ENCODE measurements at places on chromosomes 3 and 15.

GRCh38 chr3:54599716-54600115, 328.1 kb downstream of the LRTM1 start:
- DNase-seq: no peak
- H3K4me3 ChIP-seq: no peak overlapping the region
- no peaks in the 10 kb centered on the region for H3K27me3 ChIP-seq
- no peaks in the 10 kb centered on the region for H3K4me1 ChIP-seq

DNA sequence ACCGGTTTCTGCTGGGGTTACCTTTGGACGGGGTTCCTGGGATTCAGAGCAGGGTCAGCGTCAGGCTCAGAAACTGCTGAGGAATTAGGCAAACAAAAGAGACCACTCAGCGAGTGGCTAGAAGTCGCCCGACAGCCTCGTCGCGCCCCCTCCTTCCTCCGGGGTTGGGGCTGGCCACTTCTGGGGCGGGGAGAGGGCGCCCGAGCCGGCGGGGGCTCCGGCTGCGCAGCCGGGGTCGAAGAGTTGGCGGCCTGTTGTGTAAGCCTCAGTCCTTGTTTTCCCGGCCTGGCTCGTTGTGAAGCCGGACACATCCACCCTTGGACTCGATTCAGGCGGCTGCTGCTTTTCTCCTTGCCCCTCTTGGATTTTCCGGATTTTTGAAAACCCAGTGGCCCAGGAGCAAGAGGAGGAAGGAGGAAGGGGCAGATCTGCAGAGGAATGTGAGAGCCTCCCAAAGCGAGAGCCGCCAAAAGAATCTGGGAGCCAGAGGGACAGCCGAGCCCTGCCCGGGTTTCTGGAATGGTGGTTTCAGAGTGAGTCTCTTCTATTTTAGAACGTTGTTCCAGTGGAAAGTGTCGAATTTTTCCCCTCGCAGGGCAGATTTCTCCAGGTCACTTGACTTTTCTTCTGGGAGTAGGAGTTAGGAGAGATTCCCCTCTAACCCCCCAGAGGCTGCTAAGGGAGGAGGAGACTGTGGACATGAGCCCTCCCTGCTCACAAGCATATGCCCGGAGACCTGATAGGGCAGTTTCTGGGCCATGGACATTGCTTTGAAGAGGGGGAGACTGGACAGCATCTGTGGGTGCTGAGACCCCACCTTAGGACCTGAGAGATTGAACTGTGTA, 666 bp downstream of the SNX33 start:
- H3K4me1 ChIP-seq: peaks cover 32% of the 10 kb centered on the region
- H3K36me3 ChIP-seq: no peaks in the 10 kb centered on the region
- peaks cover 3% of the 10 kb centered on the region for H3K27me3 ChIP-seq
- no peak for DNase-seq

DNA sequence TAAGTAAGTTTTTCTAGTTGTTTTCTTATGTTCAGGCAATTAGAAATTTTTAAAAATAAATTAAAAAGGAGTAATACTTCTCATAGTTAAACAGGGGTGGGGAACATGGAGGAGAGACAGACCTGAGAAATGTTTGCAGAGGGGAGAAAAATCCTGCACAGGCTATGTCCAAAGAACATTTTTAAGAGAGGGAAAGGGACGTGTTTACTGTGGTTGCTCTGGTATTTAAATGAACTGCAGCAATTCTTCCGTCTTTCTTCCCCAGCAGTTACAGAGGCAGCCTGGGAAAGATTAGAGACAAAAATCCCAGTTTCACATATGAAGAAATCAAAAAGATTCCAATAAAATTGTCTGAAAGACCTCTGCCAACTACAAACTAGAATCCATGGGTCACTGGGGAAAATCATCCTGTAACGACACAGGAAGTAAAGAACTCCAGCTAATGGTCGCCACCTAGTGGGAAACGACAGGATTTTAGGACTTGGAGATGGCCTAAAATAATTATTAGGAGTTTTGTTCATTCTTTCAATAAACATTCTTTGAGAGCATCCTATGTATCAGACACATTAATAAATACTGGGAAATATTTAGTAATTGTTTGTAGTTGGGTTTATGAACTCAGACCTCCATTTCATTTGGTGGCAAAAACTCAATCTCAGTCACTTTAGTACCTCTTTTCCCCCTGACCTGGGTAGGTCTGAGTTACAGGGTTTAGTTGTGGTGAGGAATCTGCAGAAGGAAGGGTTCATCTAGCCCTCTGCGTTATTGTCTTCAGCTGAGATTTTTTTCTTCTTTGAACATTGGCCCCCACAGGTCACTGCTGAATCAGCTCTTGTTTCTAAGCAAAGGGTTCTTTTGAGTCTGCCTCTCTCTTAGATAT, 69.9 kb upstream of the GOLIM4 start:
- no peak overlapping the region for H3K4me3 ChIP-seq
- peak; percentile 39 for DNase-seq
- no peak overlapping the region for H3K27ac ChIP-seq
- no peaks in the 10 kb centered on the region for H3K36me3 ChIP-seq
- H3K4me1 ChIP-seq: no peaks in the 10 kb centered on the region

DNA sequence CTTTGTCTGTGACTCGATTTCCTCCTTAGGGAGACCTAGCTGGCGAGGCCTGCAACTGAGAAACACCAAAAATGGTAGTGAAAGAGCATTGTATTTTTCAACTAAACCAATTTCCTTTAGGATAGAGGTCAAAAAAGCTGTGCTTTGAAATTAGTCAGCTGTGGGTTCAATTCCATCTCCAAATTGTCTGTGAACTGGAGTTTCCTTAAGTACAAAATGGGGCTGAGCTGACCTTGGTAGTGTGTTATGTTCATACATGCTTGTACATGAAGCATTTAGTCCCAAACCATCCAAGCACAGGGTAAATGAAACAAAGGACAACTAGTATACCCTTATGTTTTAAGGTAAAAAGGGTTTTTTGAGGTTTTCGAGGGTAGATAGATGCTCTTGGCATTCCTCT, 99.3 kb downstream of the RARB start:
- no peak overlapping the region for H3K4me3 ChIP-seq
- H3K4me1 ChIP-seq: no peaks in the 10 kb centered on the region

DNA sequence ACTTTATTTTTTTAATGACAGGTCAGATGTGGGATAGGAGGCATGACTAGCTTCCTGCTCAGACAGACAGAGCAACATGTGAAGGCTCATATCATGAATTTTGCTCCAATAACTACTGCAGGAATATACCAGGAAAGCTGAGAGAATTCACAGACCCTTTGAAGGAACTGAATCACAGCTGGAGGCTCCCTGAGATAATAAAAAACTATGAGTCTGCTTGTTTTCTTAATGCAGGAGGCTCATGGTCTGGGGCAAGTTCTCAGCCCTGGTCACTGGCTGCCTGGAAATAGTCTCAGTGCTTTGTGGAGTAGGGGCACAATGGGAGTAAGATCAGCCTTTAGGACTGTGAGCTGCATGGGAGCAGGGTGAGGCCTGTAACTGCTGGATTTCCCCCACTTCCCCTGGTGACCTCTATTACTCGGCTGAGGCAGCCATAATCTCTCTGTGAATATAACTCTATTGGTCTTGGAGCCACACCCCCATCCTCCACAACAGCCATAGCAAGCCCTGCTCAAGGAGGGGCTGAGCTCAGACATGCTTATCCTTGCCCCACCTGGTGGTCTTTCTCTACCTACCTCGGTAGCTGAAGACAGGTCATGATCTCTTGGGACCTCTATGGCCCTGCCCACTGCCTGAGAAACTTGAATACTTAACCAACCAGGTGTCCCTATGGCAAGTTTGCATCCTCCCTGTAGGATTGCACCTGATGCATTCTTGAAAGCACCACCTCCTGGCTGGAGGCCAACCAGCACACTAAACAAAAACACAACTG, 281.6 kb upstream of the TMCO5A start:
- no peak overlapping the region for H3K27ac ChIP-seq
- H3K27me3 ChIP-seq: no peaks in the 10 kb centered on the region
- H3K4me3 ChIP-seq: no peak overlapping the region
- H3K36me3 ChIP-seq: no peaks in the 10 kb centered on the region
- no peak for DNase-seq

GRCh38 chr15:55782901-55783300, 39.9 kb upstream of the PRTG start:
- H3K4me1 ChIP-seq: no peaks in the 10 kb centered on the region
- no peak overlapping the region for H3K4me3 ChIP-seq
- no peak for DNase-seq
- H3K27ac ChIP-seq: no peak overlapping the region

DNA sequence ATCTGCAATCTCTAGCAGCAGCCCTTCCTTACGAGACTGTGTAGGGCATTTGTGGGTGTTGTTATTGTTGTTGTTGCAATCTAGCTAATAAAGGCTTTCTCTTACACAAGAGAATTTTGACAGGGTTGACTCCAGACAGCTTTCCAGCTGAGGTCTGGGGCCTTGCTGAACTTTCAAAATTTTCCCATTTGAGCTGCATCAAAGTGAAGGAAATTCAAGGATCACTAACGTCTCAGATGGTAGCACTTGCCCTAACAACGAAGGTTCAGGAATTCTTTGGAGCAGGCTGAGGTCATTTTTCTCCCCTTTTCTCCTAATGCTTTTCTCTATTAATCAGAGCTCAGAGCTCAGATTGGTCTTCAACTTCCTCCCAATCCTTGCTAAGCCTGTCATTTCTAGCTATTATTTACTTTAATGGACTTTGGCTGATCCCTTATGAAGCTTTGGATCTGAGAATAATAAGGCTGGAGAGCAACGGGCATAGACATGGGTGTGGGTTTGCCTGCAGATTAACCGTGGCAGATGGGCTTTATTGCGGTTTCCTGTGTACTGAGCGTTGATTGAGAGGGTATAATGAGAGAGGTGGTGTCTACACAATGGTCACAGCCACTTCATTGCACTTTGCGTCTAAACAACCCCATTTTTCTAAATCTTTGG, 614.0 kb upstream of the AGTR1 start:
- no peak overlapping the region for H3K4me3 ChIP-seq
- no peak overlapping the region for H3K27ac ChIP-seq
- no peaks in the 10 kb centered on the region for H3K36me3 ChIP-seq
- H3K27me3 ChIP-seq: no peaks in the 10 kb centered on the region

DNA sequence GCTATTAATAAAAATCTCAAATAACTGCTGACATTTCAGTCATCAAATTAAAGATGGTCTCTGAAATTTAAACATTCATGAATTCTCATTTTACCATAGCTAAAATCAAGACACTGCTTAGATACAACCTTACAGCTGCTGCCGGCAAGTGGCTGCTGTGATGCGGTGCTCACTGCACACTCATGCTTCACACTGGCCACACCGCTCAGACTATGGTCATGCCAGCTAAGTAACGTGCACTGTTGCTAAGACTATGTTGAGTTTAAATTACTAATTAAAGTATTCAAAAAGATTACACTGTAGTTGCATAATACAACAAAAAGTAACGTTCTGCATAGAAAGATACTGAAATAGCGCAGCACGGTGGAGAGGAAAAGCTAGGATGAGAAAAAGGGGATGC, 12.1 kb downstream of the ATP13A3 start:
- no peak overlapping the region for H3K4me3 ChIP-seq
- peaks cover 3% of the 10 kb centered on the region for H3K4me1 ChIP-seq
- H3K27ac ChIP-seq: no peak overlapping the region
- DNase-seq: no peak
- peaks cover 15% of the 10 kb centered on the region for H3K36me3 ChIP-seq
- no peaks in the 10 kb centered on the region for H3K27me3 ChIP-seq

GRCh38 chr3:131067983-131068382, 41.3 kb downstream of the NEK11 start:
- no peaks in the 10 kb centered on the region for H3K36me3 ChIP-seq
- no peaks in the 10 kb centered on the region for H3K4me1 ChIP-seq
- no peaks in the 10 kb centered on the region for H3K27me3 ChIP-seq
- DNase-seq: no peak

All from CD4-positive, CD25-positive, alpha-beta regulatory T cell (primary cell).